ENCODE measurements at places on chromosomes 16 and 17.
A peak's percentile ranks its signal among the peaks of the same experiment; 100 is the strongest.

GRCh38 chr17:49681106-49681979 is 3.4 kb upstream of the SPOP start:
- DNase-seq = no peak

DNA sequence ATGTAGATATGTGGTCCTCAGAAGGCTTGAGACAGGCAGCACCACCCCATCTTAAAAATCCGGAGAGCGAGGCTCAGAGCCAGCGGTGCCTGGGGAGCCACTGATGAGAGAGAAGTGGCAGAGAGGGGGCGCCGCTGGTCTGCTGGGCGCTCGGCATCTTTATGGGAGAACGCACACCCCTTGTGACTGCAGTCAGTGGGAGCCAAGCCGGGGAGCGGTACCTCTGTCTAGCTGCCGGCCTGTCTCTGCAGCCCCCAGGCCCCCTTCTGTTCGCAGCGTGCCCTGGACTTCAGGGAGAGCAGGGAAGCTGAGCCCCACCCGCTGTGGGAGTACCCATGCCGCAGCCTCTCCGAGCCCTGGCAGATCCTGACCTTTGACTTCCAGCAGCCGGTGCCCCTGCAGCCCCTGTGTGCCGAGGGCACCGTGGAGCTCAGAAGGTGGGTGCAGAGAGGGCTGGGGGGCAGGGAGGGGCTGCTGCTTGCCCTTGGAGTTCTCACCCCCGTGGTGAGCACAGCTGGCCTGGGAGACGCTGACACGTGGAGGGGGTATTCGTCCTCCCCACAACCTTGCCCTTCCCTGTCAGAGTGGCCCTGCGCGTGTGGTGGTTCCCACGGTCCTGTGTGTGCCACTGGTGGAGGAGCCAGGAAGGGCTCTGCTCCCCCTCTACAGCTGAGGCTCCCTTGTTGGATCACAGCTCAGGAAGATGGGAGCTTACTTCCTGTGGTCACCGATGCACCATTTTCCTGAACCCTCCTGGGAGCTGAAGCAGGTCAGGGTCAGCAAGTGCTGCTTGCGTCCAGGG is 44.8 kb downstream of the PRMT7 start:
- peak; percentile 61 for DNase-seq

GRCh38 chr16:69513180-69513966 is 52.4 kb upstream of the NFAT5 start:
- no peak for DNase-seq

DNA sequence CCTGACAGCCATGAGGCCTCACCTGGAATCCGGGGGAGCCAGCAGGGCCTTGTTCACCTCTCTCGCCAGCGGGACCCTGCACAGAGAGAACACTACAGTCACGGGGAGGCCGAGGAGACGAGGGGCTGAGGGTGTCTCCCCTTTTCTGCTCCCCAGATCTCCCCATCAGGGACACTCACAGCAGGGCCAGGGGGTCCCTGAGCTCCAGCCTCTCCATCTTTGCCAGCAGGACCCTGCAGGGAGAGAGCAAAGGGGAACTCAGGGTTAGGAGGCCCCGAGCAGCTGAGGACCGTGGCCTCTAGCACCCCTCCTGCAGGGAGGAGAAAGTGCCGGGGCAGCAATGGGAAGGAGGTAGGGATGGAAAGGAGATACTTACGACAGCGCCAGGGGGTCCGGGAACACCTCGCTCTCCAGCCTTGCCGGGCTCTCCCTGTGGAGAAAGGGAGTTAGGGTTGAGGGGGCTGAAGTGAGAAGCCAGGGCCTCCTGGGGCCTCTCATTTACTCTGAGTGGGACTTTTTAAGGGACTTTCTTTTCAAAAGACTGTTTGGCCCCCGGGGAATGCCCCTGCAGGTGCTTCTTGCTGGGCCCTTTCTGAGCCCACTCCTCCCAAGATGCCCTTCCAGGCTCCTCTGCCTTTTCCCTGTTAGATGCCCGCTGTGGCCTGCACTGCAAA is 8.7 kb downstream of the COL1A1 start:
- no peak for DNase-seq

GRCh38 chr16:560701-561412 is 663 bp downstream of the PRR35 start:
- no peak for DNase-seq

DNA sequence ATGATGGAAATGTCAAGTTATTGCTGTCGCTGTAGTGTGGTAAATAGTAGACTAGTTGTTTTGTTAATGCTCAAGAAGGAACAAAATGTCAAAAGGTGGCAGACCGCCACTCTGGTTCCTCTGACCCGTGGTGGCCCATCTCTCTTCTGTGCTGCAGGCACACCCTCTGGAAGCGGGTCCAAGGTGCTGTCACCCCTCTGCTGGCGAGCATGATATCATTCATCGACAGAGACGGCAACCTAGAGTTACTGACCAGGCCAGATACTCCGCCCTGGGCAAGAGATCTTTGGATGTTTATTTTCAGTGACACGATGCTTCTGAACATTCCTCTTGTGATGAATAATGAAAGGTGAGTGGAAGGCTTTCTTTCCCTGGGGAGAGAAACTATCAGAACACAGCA is 56.8 kb upstream of the ENDOV start:
- no peak for DNase-seq

GRCh38 chr17:7215652-7216180 is 3.9 kb downstream of the DLG4 start:
- DNase-seq = no peak

DNA sequence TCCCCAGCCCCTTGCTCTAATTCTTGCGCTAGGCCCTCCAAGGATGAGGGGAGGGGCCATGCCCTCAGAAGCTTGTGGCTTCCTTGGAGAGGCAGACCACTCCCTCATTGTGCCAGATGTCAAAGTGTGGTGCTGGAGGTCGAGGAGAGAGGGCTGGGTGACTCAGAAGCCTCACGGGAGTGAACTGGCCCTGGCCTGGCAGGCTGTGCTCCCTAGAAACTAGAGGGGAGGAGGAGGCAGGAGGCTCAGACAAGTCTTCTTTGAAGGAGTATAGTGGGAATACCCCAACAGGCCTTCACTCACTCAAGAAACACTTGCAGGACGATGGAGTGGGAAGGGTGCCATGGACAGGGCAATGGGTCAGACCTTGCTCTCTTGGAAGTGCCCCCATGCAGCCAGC is 18.5 kb downstream of the ANKRD40 start:
- no peak for DNase-seq

- DNase-seq = no peak
These were observed 5.8 kb downstream of the CYB5D2 start for GRCh38 chr17:4148611-4149308.

DNA sequence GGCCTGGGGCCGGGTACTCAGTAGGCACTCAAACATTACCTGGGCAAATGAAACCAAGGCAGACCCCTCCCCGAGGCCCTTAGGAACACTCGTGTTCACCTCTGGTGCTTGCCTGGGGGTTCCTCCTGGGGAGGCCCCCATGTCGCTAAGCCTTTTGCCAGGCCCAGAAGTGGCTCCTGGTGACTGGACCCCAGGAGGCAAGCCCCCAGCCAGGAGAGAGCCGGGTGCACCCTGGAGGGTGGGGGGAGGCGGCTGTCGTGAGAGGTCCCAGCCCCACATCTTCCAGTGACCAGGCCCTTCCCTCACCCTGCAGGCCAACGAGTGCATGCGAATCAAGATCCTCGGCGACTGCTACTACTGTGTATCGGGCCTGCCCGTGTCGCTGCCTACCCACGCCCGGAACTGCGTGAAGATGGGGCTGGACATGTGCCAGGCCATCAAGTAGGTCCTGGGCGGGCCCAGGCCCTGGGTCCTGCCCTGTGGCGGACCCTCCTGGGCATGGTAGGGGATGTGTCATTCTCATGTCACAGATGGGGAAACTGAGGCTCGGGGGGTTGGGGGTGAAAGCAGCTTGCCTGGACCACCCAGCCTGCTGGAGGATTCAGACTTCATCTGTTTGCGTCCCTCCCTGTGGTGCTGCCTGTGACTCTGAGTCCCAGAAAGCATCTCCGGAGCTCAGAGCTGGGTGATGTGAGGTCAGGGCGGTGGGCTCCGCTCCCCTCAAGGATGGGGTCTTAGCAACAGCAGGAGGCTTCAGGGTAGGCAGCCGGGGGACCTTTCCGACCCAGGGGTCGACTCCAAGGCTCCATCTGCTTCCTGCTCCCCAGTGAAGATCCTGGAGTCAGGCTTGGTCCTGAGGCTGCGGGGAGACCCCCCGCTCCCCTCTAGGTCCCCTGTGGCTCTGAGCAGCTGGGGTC is 32.5 kb downstream of the ADCY7 start:
- no peak for DNase-seq

- no peak for DNase-seq
These were observed 1570.0 kb upstream of the GOT2 start for GRCh38 chr16:60304066-60304465.

All from WTC11 (cell line).